Activated T-cell treated with anti-CD3 and anti-CD28 coated beads, Interleukin-2, amount 50 U/mL, for 4 hours (primary cell): ENCODE measurements at places on chromosomes 3 and 15. TPM values are rescaled to one million over a fixed set of nuclear protein-coding genes. Genes with fewer than 3 reads are reported as not detected.

Gene CNTN4
- not detected for total RNA-seq

Gene AQR
- total RNA-seq: 47.5 TPM

Gene MEGF11
- total RNA-seq: not detected

Gene GOLGA8O
- not detected for total RNA-seq

Gene LIPH
- total RNA-seq: 0.13 TPM

Gene RASL12
- not detected for total RNA-seq
